ENCODE measurements at places on chromosomes 4 and X.

- no peak for DNase-seq
Observed at GRCh38 chr4:101711590-101712260, 78.8 kb upstream of the BANK1 start.

DNA sequence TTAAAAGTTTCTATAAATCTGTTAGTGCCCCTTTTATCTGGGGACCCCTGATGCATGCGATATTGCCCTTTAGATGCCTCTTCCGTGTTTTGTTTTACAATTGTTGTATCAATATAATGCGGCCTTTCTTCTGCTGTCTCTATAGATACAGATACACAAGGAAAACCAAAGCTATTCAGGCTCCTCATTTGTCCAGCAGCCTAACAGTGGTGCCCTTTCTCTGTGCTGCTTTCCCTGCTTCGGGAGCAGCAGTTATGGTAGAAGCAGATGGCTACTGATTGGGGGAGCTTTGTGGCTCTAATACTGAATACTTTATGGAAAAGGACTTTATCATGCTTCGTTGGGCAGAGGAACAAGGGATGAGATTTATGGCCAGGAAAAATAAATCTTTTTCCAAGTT lies 10.6 kb upstream of the PRDM8 start:
- DNase-seq = no peak

DNA sequence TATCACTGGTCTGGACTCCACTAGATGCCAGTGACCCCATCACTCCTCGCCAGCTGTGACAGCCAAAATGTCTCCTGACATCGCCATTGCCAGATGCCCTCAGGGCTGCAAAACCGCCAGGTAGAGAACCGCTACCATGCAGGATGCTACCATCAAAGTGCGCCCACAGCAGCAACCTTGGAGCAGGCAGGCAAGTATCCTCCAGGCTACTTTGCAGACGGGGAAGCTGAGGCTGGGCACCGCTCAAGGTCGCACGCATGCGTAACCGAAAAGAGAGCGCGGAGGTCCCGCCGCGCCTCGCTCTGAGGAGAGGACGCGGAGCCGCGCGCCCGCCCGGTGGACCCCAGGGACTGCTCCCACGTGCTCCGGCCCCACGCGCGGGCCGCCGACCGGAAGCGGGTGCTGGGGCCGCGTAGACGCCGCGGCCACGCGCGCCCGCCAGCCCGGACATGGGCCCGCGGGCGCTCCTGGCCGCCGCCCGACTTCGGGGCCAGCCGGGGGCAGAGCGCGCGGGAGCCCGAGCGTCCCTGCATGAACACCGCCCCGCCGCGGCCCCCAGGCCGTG lies at the start of gene STS:
Gene STS (plus strand): TSS at position 300 of the 565 bp plus-strand sequence. CDS start 105,488 bp downstream, outside the sequence.
- DNase-seq = peak; percentile 39

- no peak for DNase-seq
Observed at GRCh38 chr4:148574911-148575310, 132.7 kb upstream of the NR3C2 start.

DNA sequence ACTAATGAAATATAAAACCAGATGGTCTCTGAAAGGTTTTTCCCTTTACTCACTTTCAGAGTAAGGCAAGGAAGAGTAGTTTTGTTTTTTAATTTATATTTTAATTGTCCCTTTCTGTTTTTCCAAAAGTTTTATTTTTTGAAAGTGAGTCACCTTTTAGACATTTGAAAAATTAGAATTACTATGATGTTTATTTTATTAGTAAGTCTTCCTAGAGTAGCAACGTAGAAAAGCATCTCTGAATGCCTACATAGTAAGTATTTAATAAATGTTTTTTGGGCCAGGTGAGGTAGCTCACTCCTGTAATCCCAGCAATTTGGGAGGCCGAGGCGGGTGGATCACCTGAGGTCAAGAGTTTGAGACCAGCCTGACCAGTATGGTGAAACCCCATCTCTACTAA lies 51.1 kb downstream of the TET2 start:
- DNase-seq = no peak

DNA sequence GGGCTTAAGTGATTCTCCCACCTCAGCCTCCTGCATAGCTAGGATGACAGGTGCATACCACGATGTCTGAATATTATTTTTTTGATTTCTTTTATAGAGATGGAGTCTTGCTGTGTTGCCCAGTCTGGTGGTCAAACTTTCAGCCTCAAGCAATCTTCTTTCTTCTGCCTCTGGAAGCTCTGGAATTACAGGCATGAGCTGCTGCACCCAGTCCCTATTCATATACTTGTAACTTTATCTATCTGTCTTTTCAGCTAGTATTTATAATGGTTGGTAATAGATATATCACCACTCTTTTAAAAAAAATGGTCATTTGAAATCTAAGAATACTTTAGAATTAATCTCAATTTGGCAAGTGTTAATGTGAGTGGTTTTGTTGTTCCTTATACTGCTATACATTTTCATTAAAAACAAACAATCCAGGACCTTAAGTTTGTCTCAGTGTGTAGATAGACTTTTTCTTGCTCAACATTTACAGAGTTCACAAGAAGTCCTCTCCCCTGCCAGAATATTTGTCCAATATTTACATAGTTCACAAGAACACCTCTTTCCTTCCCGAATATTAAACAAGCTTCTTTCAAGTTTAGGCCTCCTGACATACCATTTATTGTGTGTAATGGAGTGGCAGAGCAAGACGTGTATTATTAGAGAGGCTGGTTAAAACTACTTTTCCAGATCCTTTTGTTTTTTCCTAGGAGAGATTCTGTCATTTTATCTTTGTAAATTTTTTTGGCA lies 1197.4 kb upstream of the ADGRL3 start:
- DNase-seq = no peak

DNA sequence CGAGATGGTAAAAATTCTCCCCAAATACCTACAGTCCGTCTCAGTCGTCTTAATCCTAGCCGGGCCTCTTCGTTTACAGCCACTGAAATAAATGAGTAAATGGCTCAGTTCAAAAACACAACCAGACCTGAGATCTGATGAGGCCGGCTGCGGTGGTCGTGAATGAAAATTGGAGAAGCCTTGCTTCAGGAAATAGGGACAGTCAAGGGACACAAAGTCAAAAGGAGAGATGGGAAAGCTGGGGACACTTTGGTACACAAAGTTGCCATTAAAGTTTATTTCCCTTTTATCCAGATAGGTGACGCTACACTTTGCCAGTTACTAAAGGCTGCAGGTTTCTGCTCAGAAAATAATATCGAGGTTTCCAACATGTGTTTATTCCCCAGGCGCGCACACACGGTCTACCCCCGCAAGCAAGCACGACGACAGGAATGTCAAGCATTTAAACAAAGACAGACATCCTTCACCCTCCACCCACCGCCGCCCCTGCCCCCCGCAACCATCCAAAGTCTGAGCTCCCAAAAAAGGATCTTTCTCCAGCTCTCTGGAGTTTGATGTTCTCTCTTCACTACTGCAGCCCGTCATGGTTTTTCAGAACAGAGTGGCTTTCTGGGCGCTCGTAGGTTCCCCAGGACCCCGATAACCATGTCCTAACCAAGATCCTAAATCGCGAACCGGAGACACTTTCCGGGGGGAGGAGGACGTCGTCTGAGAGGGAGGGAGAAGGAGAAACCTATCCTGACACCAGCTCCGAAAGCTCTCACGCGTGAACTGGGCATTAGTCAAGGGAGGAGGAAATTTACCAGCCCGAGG lies 1.3 kb upstream of the PCDH7 start:
- DNase-seq = peak; percentile 20

GRCh38 chr4:98199247-98199646 lies 56.0 kb upstream of the STPG2 start:
- DNase-seq = no peak

DNA sequence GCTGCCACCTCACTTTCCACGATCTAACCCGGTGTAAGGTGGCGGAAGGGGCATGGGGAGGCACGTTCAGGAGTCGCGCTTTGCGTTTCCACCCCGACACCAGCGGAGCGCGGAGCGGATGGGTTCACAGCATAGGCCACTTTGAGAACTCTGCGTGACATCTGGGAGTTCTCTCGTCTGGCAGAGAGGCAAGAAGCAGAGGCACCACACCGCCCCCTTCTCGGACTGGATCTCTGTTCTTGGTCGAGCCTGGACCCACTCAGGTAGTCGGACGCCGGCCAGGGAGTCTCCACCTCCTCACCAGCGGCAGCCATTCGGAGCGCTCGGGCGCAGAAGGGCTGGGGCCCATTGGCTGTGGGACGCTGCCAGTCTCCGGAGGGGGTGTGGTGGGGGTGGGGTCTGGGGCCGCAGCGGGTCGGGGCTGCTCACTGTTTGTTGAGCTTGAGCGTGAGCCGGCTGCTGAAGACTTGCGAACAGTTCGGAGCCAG lies at the start of gene DACH2:
Gene DACH2 (plus strand): TSS at position 428 of the 488 bp plus-strand sequence.
- DNase-seq = peak; percentile 78

GRCh38 chr4:71231129-71232055 lies 107.4 kb upstream of the SLC4A4 start:
- DNase-seq = no peak

- no peak for DNase-seq
Observed at GRCh38 chr4:98151145-98151924, 8.1 kb upstream of the STPG2 start.

Data from SK-N-SH (cell line).